Right ventricle myocardium inferior (tissue), 1 donor: ENCODE measurements at places on chromosomes 6 and 20. TPM values are rescaled to one million over a fixed set of nuclear protein-coding genes. Genes with fewer than 3 reads are reported as not detected.

DNA sequence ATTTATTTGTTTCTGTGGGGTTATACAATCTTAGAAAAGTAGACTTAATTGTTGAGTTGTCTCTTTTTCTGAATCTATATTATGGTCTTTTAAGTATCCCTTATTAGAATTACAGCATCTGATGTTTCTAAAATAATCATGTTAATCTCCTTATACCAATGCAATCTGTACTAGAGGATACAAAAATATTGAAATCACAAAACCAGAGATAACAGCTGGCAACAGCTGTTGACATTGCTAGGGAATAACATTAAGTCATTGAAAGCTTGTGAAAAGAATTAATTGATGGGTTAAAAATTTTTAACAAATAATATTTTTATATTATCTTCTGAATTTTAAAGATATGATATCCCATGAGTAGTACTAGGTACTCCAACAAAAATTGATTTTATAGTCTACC, 162.6 kb downstream of the COL19A1 start:
- no peak for DNase-seq

DNA sequence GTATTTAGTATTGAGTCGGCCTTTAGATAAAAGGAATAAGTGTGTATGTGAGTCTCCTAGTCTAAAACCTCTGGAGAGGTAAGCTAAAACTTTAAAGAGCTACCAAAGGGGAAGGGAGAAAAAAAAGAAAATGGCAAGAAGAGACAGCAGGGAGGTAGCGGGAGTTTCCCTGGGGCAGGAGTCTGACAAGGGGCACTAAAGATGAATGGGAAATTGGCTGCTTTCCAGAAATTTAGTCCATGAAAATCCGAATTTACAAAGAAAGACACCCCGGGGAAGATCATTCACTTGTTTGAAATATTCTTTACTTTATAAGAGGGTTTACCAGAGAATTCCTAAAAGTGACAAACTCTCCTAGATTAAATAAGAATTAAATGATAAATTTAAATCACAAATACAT, 19.3 kb downstream of the RMND1 start:
- no peak for DNase-seq

- no peak for DNase-seq
Measured at GRCh38 chr6:117907601-117908245, 659 bp downstream of the SLC35F1 start.

- no peak for DNase-seq
Measured at GRCh38 chr20:22802296-22802695, 217.9 kb upstream of the FOXA2 start.

GRCh38 chr6:69630767-69631166, 166.0 kb downstream of the LMBRD1 start:
- no peak for DNase-seq

DNA sequence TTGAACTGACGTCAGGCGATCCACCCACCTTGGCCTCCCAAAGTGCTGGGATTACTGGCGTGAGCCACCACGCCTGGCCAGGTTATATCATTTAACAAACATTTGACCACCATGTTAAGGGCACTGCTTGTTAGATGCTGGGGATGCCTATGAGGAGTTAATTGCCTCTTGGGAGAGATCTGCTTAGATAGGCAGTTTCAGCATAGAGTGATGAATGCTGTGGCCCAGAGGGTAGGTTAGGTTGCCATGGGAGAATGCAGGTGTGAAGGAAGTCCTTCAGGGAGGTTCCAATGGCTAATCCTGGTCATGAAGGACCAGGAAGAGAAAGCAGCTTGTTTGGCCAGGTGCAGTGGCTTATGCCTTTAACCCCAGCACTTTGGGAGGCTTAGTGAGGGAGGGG, 17.0 kb downstream of the PHF20 start:
- no peak for DNase-seq

DNA sequence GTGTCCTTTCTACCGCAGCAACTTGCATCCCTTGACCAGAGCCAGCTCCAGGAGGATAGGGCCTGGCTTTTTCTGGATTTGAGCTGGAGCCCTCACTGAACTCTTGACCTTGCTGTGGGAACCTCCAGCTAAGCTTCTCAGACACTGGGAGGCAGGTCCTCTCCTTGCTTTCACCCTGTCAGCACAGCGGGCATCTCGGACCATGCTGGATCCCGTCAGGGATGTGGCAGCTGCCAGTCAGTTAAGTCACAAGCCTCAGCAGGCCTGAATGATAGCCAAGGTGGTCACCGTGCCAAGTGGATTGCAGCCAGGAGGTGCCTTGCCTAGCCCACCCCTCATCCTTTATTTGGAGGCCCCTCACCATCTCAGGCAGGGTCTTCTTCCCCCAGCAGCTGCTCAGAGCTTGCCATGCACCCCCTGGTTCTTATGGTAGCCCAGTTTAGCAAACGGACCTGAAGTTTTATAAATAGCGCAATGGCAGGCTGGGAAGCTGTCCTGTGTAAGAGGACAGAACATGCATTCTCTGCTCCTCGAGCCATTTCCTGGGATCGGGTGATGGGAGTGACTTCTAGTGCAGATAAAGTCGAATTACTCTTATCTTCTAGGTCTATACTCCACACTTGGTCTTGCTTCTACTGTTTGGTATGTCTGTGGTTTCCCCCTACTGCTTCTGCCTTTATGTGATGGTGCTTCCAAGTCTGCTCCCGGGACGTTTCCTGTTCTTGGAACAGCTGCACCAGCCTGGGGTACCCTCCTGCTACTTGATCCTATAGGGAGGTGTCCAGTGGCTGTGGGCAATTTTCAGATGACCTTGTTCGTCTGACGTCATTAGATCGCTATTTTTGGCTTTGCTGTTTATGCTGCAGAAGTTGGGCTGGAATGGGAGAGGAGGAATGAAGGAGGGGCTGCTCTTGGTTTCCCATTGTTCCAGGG, 7.1 kb upstream of the MYLK2 start:
- DNase-seq = no peak

DNA sequence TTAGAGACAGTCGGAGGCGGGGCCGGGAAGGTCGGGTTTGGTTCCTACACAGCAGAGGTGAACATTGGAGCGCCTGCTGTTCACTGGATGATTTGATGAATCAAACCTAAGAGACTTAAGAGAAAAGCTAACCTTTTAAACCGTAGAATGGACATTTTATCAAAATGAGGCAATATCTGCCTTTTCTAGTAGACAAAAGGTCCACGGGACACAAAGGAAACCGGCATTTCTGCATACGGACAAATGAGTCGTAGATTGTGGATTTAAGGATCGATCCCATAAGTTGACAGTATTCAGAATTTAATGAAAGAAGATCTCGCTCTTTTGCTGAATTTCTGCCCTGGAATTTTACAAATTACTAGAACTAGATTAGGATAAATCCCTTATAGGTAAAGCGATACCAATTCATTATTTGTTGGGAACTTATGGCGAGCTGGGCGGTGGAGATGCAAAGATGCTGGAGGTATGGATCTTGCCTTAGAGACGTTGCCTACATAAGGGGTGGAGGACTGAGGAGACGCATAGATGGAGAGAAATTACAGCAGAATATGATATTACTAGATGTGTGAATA, 400 bp downstream of the PAK1IP1 start:
- DNase-seq = no peak

DNA sequence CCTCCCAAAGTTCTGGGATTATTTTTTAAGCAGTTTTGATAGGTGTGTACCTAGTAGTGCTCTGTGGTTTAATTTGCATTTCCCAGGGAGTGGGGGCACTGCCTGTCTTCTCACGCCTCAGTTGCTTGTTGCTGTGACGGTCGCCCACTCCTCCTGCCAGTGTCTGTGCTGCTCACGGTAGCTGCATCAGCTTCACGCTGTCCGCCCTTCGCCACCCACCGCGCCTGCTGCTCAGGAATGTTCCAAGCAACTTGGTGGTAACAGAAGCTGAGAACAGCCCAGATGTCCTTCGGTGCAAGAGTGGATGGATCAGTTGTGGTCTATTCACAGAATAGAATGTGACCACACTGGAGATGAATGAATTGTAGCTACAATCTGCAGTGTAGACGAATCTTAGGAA, 22.9 kb downstream of the DNAJC5 start:
- peak; percentile 66 for DNase-seq

- DNase-seq = peak; percentile 34
Measured at GRCh38 chr6:170067181-170067641, 223.7 kb downstream of the DLL1 start.

GRCh38 chr6:89313006-89313405, 2.1 kb downstream of the GABRR2 start:
- no peak for DNase-seq

DNA sequence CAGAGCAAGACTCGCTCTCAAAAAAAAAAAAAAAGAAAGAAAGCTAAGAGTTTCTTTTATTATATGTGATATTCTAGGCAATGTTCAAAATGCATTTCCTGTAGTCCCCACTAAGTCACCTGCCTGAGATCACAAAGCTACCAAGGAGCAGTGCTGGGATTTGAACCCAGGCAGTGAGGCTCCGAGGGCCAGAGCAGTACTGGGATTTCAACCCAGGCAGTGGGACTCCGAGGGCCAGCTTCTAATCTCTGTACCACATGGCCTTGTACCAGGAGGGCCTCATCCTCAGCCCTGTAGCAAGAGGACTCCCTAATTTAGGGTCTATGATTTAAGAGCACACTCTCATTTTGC, 39.7 kb downstream of the ZMYND8 start:
- DNase-seq = no peak

GRCh38 chr20:57742507-57743181, 32.8 kb upstream of the PMEPA1 start:
- no peak for DNase-seq

GRCh38 chr6:151140767-151141166, 99.0 kb upstream of the AKAP12 start:
- no peak for DNase-seq

- no peak for DNase-seq
Measured at GRCh38 chr20:35773154-35773751, 1.4 kb downstream of the PHF20 start.

DNA sequence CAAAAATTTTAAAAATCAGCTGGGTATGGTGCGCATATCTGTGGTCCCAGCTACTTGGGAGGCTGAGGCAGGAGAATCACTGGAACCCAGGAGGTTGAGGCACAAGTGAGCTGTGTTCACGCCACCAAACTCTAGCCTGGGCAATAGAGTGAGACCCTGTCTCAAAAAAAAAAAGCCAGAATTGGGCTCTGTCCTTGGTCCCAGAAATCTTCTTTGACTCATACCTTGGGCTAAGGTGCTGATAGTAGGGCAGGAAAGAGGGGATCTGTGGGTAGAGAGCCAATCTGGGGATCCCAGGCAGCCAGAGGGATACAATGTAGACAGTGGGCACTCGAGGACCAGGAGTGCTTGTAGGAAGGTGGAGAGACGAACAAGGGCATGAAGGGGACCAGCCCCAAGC, 13.3 kb downstream of the ETV7 start:
- DNase-seq = no peak

- DNase-seq = no peak
Measured at GRCh38 chr20:37702403-37703034, 8.7 kb downstream of the CTNNBL1 start.

DNA sequence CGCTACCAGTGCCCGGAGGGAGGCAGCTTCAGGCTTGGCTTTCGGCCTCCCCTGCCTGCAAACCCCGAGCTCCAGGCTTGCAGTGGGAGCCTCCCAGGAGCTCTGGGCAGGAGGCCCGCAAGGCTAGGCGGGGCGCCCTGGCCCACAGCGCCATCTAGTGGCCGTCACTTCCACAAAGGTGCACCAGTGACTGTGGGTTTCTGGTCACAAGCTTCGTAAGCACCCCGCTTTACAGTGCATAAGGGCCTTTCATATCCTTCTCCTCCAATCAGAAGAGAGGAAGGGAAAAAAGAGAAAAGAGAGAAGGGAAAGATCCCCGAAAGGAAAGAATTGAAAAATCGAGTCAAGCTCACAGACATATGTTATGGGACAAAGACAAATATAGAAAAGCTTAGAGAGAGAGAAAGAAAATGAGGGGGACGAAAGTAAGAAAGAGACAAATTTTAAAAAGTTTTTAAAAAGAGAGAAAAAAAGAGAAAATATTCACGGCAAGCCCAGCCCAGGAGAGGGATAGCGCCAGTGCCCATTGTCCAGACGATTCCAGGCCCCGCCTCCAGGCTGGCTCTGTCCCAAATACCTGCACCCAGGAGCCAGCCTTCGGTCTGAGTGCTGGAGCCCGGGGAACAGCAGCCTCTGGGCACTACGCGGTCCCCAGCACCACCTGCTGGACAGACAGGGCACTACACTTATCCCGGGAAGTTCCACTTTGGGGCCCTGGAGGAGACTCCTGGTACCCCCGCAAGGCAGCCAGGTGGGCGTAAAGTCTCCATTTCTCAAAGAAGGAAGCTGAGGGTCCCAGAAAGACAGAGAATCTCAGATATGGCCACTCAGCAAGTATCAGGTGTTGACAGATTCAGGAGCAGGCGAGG, 207.1 kb downstream of the PREX1 start:
- peak; percentile 91 for DNase-seq

DNA sequence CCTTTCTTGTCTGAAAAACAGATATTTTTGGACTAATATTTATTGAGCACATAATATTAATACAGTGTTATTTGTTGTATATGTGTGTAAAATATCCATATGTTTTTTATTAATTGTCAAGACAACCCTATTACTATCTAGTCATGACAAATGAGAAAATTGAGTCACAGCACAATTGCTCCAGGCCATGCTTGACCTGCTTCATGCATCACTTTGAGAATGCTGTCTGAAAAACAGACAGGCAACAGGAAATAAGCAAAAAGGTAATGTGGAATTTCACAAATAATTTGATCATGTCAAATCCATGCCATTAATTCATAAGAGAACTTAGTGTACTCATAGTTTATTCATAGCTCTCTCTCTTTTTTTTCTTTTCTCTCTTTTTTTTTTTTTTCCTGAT, 246.5 kb downstream of the RIMS1 start:
- no peak for DNase-seq

DNA sequence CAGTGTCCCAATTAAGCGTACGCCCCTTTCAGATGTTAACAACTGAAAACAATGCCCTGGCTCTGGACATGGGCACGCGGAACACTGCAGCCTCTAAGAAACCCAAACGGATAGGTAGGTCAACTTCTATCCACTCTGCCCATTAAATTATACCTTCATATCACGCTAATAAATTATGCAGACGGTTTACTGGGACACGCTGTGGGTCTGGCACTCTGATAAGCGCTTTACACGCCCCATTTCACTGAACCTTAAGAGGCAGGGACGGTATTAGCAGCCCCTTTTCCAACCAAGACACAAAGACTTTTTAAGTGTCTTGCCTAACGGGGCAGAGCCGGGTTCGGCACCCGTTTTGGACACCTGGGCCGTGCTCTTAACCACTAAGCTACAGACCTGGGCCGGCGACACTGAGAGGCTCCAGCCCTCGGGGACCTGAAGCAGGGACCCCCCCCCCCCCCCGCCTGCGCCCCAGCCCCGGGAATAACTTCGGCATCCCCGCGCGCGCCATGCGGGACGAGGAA, 744 bp downstream of the STAU1 start:
- no peak for DNase-seq

GRCh38 chr6:159217595-159218275, 48.5 kb downstream of the FNDC1 start:
- no peak for DNase-seq

- DNase-seq = peak; percentile 63
Measured at GRCh38 chr20:62328684-62329388, 26.0 kb downstream of the ADRM1 start.

Gene GPR6
- total RNA-seq = not detected

Gene HLA-DQB1
- 3.9 TPM for total RNA-seq

Gene SLC12A5
- total RNA-seq = not detected

Gene HSPA12B
- 17.5 TPM for total RNA-seq

Gene HLA-DOA
- total RNA-seq = 1.5 TPM

Gene APMAP
- 26.8 TPM for total RNA-seq

Gene NTSR1
- not detected for total RNA-seq

Gene MCM3
- 21.7 TPM for total RNA-seq
